ENCODE measurements at places on chromosomes 1 and 21.

GRCh38 chr1:6496365-6496721 is 4.9 kb upstream of the PLEKHG5 start:
- no peak for DNase-seq

DNA sequence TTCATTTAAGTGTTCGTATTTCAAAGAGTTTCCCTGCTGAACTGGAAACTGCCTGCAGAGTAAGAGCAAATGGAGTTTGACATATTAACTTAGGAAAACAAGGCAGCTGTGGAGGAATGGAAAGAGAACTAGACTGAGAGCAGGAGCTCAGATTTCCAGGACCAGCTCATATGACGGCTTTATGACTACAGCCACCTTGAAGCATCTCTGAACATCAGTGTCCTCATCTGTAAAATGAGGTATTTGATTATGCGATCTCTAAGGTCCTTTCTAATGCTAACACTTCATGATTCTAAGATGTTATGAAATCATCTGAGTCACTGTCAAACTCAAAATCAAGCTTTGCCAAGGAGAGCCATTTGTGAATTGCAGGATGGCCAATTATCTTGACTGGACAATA is 112.3 kb downstream of the PRRX1 start:
- no peak for DNase-seq

DNA sequence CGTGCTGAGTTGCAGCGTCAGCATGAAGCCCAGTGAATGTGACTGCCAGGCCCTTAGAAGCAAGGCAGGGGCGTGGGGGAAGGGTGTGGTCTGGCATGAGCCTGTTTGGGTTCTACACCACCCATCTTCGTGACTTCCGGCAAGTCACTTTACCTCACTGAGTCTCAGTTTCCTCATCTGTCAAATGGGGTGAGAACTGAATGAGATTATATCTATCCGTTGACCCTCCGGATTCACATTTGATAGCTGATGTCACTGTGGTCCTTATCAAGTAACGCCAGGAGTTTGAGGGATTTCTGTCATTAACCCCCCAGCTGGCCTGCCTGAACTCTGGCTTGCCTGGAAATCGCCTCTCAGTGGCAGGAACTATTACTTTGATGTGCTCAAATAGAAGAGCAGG is 15.6 kb downstream of the MRPL37 start:
- DNase-seq: no peak

DNA sequence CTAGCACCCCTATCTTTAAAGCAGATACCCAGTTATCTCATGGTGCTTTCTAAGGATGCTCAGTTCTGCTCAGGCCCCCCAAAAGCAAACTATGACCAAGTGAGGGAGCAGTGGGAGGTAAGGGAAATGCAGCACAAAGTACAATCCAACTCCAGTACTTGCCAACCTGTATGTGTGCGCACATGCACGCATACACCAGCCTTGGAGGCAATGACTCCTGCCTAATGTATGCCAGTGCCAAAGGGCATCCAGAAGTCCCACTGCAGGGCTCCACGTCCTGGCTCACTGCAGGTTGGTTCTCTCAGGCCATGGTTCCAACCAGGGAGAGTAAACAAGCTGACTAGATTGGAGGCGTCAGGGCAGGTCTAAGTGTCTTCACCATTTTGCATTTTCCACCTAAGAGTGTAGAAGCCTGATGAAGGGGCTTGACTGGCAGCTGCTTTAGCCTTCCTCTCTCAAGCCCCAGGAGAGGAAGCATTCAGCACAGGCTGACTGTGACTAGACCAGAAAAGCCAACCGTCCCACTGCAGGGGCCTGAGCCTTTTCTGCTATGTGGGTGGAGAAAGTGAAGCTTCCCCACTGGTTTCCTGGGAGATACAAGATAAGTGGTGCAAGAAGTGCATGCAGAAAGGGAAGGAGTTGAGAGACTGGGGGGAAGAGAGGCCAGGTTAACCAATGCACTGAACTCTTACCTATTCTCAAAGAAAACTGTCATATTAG is 7.7 kb downstream of the AMIGO1 start:
- no peak for DNase-seq

DNA sequence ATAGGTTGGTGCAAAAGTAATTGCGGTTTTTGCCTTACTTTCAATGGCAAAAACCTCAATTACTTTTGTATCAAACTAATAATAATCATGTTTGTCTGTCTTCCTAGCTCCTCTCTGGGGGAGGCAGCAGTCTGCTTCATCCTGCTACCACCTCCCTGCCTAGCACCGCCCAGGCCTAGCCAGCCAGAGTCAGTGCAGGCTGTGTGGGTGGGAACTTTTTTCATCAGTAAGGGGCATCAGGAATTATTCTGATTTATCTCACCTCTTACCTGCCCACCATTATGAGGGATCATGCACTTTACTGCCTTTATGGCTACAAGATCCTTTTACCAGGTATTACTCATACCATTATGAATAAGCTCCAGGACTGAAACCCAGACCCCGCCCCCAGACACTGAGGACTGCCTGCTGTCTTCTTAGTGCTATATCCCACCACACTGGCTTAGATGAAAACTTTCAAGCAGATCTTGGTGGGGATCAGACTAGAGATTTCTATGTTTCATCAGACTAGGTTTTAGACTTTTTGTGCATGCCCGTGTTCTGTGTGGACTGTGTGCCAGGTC is 116.4 kb downstream of the PBX1 start:
- no peak for DNase-seq

DNA sequence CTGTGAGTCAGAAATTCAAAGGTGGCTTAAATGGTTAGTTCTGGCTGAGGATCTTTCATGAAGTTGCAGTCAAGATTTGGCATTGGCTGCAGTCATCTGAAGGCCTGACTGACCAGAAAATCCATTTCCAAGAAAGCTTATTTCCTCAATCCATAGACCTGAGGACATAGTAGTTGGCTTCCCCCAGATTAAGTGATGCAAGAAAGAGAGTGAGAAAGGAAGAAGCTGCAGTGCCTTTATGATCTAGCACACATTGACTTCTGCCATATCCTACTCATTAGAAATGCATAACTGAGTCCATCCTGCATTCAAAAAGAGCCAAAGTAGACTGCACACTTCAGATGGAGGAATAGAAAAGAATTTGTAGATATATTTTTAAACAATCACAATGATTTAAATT is 222.6 kb downstream of the COL24A1 start:
- DNase-seq: no peak
